Osteocyte (in vitro differentiated cells): ENCODE measurements at places on chromosomes 6 and 20. TPM values are rescaled to one million over a fixed set of nuclear protein-coding genes. Genes with fewer than 3 reads are reported as not detected.

Gene SLC35D3
- total RNA-seq, result not detected in 2 replicates

Gene ASCC3
- total RNA-seq, result 41.6 and 42.0 TPM in 2 replicates

Gene CCN2
- total RNA-seq, result 635 and 878 TPM in 2 replicates

Gene SLC17A1
- total RNA-seq, result not detected in 2 replicates

Gene PNLDC1
- not detected in 2 replicates for total RNA-seq

Gene SEL1L2
- total RNA-seq, result not detected in 2 replicates

Gene CLPSL1
- total RNA-seq, result not detected in 2 replicates

Gene AMD1
- total RNA-seq, result 34.0 and 38.7 TPM in 2 replicates

Gene SYNDIG1
- 0.40 and 0.94 TPM in 2 replicates for total RNA-seq
